ENCODE measurements at places on chromosomes 11 and 22.

GRCh38 chr11:107598225-107599139, 7.5 kb downstream of the ELMOD1 start:
- DNase-seq = no peak

GRCh38 chr11:62050716-62051115, 73.1 kb upstream of the INCENP start:
- DNase-seq = no peak

- DNase-seq = no peak
These were observed 118.0 kb downstream of the KCNQ1 start for GRCh38 chr11:2562890-2563212.

DNA sequence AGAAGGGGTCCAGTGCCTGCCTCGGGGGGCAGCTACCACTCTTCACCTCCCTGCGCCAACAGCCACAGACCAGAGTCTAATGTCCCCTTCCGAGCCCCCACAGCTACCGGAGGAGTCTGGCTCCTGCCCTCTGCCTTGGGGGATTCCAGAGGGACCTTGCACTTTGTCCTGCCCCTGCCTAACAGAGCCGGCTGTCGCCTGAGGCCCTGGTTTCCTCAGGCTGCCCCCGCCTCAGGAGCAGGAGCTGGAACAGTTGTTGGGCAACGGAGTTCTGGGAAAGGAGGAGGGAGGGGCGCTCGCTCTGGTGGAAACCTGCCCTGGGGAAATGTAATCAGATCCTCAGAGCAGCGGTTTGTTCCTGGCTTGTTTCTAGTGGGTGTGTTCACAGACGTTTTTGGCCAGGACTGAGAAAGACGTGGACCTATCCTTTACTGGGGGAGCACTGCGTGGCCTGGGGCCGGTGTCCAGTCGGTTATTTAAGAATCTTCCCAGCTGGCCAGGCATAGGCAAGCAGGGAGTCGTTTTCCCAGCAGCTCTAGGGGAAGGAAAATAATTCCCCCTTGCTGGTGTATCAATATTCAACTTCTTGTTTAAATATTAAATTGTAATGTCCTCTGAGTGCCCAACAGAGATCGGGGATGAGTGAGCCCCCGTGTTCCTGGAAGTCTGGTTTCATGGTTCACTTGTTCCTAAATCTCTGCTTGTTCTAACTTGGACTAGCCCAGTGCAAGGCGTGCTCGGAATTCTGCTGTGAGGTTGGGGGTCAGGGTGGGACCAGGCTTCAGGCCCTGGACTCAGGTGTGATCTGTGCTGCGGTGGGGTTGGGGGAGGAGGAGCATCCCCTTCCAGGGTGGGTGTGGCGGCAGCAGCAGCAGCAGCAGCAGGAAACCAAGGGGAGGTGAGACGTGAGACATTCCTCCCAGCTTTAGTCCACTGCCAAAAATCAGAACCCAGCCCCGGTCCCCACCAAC, 32.1 kb downstream of the A4GALT start:
- DNase-seq = no peak
